NCI-H1930 (cell line): ENCODE measurements at places on chromosomes 16 and 17.

DNA sequence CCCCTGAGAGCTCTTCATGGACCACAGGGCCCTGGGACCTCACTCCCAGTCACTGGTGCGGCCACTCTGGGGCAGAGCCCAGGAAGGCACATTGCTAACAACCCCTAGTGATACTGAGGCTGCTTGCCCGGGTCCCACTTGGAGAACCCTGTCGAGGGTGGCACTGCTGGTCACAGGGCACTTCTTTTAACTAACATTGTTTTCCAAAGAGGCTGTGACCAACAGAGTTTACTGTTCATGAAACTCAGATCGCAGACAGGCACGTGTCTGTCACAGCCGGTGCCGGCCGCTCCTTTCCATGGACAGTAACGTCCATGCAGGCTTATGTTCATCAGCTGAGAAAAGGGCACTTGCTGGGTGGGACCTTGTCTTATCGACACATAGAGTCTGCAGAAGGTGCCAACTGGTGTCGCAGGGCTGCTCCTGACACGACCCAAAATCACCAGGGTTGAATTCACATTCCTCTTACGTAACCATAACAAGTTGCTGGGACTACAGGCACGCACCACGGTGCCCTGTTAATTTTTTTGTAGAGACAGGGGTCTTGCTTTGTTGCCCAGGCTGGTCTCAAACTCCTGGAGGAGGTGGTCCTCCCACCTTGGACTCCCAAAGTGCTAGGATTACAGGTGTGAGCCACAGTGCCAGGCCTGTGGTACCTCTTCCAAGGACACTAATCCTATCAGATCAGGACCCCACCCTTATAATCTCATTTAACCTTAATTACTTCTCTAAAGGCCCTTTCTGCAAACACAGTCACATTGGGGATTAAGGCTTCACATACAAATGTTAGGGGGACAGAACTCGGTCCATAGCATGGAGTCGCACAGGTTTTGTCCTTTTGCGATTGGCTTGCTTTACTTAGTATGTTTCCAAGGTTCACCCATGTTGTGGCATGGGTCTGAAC is 1.2 kb upstream of the ZC3H18 start:
- DNase-seq = no peak

DNA sequence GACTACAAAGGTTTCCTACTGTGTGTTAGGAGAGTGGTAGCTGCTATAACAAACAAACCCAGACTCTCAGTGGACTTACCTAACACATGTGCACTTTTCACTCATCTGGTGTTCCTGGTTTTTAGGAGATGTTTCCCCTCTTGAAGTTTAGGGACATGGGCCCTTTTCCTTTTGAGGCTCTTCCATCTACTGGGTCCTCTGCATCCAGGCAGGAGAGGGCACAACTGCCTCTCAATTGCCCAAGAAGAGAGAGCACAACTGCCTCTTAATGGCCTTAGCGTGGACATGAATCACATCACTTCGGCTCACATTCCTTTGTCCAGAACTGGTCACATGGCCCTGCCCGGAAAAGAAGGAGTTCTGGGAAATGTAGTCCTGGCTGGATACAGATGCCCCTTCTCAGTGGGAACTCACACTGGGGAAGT is 9.8 kb upstream of the TNRC6C start:
- DNase-seq = no peak

- DNase-seq = no peak
Observed at GRCh38 chr17:12671906-12672305, 6.2 kb downstream of the MYOCD start.

GRCh38 chr16:78843978-78844377 is 744.5 kb downstream of the WWOX start:
- no peak for DNase-seq

- no peak for DNase-seq
Observed at GRCh38 chr17:44794851-44795413, 35.2 kb downstream of the GJC1 start.
